ENCODE measurements at places on chromosomes 6 and 20. TPM values are rescaled to one million over a fixed set of nuclear protein-coding genes. Genes with fewer than 3 reads are reported as not detected.

The FNDC11 gene
- 0.25 TPM for total RNA-seq

DNA sequence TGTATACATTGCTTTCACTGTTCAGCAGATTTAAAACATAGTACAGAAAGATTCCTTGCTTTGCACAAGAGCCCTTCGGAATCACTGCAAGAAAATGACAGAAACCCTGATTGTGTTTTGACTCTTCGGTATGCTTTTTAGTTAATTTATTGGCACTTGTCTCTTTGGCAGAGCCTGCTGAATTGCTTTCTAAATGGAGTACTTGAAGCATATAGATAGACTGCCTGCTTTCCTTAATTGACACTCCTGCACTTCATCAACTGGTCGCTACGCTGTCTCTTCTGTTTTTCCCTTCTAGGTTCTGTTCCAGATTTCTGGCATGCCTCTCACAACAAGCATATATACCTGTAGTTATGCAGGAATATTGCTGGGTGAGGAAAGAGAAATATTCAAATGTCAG is 22.4 kb upstream of the RBM24 start:
- DNase-seq = no peak

DNA sequence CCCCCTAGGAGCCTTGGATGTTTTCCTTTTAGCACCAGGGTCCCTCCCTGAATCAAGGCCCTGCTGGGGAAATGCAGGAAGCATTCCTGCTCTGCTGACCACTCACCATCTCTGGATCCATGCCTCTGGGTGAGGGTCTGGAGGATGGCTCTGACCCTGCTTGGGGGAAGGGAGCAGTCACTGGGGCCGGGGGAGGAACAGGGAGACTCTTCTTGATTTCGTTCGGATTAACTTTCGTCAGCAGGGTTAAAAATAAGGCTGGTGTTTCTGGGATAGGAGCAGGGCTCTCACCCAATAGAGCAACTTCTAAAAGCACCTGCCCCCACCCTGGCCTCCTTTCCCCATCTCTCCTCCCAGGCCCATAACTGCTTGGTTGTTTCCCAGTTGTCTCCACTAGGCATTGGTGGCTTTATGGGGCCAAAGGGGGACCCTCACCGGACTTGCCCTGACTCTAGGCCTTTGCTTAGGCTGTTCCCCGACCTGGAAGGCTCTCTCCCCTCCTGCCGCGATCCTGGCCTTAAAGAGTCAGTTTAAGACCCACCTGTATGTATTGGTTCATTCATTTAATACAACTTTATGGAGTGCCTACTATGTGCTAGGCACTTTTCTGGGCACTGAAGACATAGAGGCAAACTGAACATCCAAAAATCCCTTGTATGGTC is 63.0 kb downstream of the JPH2 start:
- DNase-seq = no peak

The CDC40 gene
- total RNA-seq = 15.6 TPM

The TNXB gene
- 2.3 TPM for total RNA-seq

The TSPYL4 gene
- 27.2 TPM for total RNA-seq

The GPR6 gene
- total RNA-seq = not detected

DNA sequence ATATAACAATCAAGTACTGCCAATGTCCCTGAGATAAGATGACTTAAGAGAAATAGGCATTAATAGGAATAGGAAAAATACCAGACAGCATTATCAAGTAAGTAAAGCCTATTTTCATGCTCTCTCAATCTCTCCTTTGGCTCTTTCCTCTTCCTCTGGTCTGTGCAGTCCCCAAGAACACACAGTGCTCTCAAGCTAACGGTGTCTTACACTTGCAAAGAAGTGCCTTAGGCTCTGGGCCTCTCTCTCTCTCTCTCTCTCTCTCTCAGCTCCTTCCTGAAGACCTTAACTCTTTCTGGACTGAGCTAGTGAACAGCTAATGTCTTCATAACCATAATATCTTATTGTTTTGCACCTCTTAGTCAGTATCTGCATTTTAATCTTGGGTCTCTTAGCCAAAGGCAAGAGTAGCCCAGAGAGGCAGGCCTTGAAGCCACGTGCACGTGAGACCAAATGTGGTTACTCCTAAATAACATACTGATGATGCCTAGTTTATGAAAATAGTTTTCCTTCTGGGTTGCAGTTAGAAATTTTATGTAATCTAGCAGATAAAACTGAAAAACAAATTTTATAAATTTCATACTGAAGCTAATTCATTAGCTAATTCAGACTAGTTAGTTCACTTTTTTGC is 70.8 kb downstream of the TPD52L1 start:
- DNase-seq = no peak

- DNase-seq = no peak
These were observed 211.1 kb downstream of the SOD2 start for GRCh38 chr6:159481897-159482296.

- DNase-seq = no peak
These were observed 45.3 kb upstream of the FAM50B start for GRCh38 chr6:3803627-3804468.

- no peak for DNase-seq
These were observed 12.7 kb upstream of the ME1 start for GRCh38 chr6:83443516-83443915.

The PRND gene
- not detected for total RNA-seq

DNA sequence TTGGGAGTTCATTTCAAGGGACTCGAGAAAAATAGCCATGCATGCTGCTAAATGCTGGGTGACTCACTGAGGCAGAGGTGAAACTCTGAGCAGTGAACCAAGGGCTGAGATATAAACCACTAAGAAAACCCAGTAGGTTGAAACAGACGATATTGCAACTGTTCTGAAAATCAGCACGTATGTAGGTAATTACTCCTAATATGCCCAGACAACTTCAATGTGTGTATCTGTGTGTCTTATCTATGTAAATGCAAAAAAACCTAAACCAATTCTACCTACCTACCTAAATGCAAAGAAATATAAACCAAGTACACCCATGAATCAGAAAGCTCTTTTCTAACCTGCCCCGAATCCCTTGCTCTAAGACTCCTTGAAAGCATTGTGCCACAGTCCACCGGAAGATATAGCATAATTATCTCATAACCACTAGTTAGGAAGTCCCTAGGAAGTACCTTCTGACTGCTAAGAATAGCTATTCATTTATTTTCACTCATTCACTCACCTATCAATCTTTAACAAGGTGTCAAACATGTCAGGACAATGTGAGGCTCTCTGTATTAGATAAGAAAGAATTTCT is 458.7 kb upstream of the RUNX2 start:
- no peak for DNase-seq

DNA sequence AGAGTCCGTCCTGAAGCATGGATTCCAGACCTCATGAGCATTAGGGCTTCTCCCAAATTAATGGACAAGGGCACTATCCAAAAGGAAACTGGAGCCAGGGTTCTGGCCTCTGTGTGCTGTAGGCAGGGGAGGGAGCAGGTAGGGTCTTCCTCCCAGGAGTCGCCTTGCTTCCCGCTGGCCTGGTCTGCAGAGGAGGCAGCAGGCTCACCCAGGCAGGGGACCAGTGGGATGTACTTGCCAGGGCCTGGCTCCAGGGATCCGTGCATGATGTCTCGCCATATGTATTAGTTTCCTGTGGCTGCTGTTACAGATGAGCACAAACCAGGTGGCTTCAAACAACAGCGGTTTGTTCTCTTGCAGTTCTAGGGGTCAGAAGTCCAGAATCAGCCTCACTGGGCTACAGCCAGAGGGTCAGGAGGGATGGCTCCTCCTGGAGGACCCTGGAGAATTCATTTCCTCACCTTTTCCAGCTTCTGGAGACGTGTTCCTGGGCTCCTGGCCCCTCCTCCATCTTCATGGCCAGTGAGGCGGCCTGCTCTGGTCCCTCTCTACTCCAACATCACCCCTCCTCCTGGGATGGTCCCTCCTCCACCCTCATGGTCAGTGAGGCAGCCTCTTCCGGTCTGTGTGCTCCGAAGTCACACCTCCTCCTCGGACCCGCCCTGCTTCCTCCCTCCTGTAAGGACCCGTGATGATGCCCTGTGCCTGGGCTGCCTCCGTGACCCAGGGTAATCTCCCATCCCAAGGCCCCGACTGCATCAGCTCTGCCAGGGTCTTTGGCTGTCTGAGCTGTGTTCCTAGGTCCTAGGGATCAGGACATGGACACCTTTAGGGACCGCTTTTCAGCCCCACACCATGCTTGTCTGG is 329.1 kb downstream of the CDH4 start:
- no peak for DNase-seq

GRCh38 chr20:8693709-8694108 is 375.2 kb upstream of the PLCB4 start:
- DNase-seq = no peak

DNA sequence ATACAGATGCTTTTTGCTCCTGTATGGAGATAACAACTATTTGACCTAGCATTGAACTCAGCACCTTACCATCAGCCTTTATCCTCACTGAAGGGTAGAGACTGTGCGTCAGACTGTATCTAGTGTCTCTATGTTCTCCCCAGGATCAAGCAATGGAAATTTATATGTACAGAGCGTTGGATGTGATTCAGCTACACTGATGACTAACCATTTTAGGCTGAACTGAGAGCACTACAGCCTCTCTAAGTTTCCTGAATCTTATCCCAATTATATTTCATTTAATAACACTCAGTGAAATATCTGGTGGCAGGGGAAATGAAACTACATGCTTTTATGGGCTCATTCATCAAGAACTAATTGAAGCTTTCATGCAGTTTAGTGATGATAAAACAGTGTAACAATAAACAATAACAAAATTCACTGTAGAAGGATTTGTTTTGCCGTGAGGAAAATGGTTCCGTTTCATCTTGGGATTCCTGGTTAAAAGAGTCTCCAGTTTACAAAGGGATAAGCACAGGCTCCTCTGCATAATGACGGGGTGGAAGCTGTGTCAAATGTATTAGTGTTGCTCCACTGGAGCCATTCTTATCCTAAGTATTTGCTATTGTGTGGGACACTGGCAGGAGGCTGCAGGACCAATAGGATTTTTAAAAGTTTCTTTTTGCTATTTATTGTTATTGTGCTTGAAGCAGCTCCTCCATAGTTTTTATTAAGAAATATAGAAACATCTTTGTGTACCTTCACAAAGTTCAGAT is 567.6 kb upstream of the MMS22L start:
- DNase-seq = no peak

DNA sequence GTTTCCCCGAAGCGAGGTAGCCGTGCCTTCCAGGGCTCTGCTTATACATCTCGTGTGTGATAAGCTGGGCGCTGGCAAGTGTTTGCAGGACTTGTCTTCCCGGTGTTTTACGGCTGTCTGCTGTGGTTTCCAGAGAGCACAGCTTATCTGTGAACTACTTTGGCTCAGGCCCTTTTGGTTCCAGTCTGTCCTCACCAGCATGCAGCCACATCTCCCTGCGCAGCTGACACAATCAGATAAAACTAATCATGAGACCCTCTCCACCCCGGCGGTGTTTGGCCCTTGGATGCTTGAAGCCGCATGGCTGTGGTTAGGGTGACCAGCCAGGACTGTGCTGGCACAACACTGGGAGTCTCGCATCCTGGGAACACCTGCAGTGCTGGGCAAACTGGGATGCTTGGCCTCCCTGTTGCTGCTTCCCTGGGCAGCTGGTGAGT is 241.8 kb upstream of the FOXQ1 start:
- no peak for DNase-seq

- no peak for DNase-seq
These were observed 22.4 kb downstream of the SLC9A8 start for GRCh38 chr20:49835031-49835430.

DNA sequence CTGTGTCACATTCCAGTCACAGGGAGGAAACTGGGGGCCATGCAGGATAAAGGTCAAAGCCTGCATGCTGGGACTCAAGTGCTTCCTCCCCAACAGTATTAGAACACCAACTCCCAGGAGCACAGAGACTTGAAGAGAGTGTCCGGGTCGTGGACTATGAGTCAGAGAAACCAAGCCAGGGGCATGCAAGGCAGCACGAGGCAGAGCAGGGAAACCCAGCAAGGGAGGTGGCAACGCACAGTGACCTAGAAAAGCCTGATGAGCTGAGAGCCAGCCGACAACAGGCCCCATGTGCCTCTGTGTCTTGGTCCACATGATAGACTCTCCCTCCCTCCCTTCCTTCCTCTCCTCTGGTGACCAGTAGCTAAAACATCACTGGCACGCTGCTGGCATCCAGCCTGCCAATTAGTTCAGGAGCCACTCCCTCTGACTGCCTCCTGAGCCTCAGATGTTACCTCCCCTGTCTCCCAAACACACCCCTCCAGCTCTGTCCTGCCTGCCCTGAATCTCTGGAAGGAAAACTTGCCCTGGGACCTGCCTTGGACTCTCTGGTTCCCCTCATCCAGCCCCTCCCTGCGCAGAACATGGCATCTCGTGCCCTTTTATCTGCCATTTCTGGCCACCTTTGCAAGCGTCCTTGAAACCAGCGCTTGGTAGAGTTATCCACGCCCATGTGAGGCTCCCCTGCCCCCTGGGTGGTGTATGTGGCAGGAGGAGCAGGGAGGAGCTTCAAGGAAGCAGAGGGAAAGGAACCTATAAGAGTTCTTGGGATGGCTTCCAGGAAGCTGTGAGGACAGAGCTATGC is 16.2 kb upstream of the RNF39 start:
- DNase-seq = no peak

The SGK1 gene
- 102 TPM for total RNA-seq

DNA sequence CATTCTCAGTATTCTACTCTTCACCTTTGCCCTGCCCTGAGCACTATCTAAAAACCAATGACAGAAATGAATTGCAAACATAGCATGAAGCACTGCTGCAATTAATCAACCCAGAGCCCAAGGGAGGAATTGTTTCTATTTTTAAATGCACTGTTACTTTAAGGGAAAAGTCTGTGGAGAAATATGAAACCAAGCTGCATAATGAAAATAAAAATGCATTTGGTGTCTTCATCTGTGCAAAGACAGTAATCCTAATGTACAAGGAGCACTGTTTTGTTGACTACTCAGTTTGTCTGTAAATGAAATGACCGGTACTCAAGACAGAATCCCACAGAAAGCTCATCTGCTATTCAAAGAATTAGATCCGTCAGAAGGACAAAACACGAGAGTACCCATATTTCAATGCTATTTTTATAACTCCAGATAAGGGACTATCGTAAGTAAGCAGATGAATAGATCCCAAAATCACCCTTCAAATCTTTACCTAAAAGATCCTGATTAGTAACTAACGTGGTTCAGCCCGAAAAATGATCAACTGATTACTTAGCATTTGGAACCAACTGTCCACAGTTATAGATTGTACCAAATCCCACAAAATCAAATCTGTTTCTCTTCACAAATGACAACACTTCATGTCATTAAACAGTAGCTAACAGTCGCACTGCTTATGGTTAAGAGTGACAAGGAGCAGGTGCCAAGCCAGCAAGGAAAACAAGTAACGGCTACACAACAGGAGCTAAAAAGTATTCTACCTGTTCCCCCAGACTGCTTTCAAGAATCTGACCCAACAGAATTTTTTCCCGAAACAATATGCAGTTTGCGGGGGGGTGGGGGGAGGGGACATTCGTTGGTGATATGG is 2.4 kb downstream of the KIF13A start:
- DNase-seq = no peak

- no peak for DNase-seq
These were observed 1.8 kb upstream of the PRDM1 start for GRCh38 chr6:106084106-106084988.

The PNLDC1 gene
- not detected for total RNA-seq

DNA sequence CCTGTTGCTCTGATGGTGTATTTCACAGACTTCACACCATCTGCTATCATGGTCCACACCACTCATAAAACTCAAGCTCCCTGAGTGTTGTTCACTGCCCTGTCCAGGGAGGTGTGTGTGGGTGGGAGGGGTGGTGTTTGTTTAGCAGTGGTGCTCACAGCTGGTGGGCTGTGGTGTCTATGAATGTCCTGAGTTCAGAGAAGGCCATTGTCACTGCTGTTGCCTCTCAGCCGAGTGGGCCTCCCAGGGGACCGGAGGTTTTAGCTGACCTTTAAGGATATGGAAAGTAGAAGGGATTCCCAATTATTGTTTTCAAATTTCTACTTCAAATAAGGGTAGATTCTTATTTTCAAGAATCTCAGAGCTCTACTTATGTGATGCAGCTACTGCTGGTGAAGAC is 45.6 kb downstream of the DTD1 start:
- DNase-seq = no peak
